ENCODE measurements at places on chromosomes 7 and 10. TPM values are rescaled to one million over a fixed set of nuclear protein-coding genes. Genes with fewer than 3 reads are reported as not detected.

Gene ITGA8
- total RNA-seq, result 1.1 TPM

Gene FMC1
- total RNA-seq, result 8.9 TPM

Gene SUMF2
- total RNA-seq, result 194 TPM

Gene SLC16A9
- total RNA-seq, result 1.2 TPM

Gene MCM7
- total RNA-seq, result 56.1 TPM

Gene CCDC136
- total RNA-seq, result 17.9 TPM

Gene CLRN3
- not detected for total RNA-seq

Gene EBLN1
- total RNA-seq, result not detected

Gene ZNF727
- total RNA-seq, result 0.75 TPM

Gene PON1
- not detected for total RNA-seq

Gene HPSE2
- 0.50 TPM for total RNA-seq

Gene CPA2
- total RNA-seq, result not detected

Gene PARP12
- 17.4 TPM for total RNA-seq

Gene ALOX5
- total RNA-seq, result not detected

Gene TCAF2
- 1.9 TPM for total RNA-seq

Gene MKI67
- 10.1 TPM for total RNA-seq

Gene ZNF33A
- total RNA-seq, result 12.2 TPM

Gene CLDN15
- total RNA-seq, result 3.5 TPM

Gene SEMA4G
- total RNA-seq, result 1.00 TPM

Gene TAS2R5
- 1.00 TPM for total RNA-seq

Gene TMEM176A
- total RNA-seq, result 0.22 TPM

Gene INTS1
- 48.7 TPM for total RNA-seq

Gene NANOS1
- total RNA-seq, result under 0.01 TPM

Gene MYO3A
- total RNA-seq, result not detected

Gene NUTM2A
- total RNA-seq, result not detected

Gene EPHA1
- 0.33 TPM for total RNA-seq

Gene OR13A1
- total RNA-seq, result not detected

Gene SPDYE11
- total RNA-seq, result not detected
